ENCODE measurements at places on chromosomes 7 and 10.

DNA sequence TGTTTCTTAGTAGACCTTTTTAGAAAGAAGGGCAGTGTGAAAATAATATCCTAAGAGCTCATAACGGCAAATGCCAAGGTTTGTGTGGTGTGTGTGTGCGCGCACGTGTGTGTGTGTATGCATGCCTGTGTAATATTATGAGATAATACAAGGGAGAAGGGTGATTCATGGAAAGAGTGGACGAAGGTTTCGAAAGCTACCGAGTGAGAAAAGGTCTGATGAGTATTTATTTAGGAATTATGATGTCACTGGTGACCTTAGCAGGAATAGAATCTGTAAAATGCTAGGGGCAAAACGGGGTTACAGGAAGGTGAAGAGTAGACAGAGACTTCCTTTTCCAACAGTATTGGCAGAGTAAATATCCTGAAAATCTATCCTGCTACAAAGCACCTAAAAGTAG lies 107.3 kb downstream of the AHR start:
- no peak for DNase-seq

GRCh38 chr10:93873420-93874115 lies 20.2 kb upstream of the SLC35G1 start:
- DNase-seq = no peak

DNA sequence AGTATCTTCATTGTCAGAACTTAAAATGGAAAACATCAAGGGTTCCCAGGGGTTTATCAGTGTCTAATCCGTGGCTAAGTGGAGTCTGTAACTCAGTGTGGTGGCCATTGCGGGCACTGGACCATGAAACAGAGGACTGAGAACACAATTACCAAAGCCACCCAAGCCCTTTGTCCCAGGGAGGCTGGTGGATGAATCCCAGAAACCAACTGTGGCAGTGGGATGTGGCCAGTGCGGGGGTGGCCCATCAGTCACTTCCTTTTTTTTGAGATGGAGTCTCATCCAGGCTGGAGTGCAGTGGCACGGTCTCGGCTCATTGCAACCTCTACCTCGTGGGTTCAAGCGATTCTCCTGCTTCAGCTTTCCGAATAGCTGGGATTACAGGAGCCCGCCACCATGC lies 61.8 kb downstream of the TACC2 start:
- DNase-seq = no peak

- no peak for DNase-seq
Measured at GRCh38 chr7:44222074-44222473, 21.3 kb downstream of the YKT6 start.

DNA sequence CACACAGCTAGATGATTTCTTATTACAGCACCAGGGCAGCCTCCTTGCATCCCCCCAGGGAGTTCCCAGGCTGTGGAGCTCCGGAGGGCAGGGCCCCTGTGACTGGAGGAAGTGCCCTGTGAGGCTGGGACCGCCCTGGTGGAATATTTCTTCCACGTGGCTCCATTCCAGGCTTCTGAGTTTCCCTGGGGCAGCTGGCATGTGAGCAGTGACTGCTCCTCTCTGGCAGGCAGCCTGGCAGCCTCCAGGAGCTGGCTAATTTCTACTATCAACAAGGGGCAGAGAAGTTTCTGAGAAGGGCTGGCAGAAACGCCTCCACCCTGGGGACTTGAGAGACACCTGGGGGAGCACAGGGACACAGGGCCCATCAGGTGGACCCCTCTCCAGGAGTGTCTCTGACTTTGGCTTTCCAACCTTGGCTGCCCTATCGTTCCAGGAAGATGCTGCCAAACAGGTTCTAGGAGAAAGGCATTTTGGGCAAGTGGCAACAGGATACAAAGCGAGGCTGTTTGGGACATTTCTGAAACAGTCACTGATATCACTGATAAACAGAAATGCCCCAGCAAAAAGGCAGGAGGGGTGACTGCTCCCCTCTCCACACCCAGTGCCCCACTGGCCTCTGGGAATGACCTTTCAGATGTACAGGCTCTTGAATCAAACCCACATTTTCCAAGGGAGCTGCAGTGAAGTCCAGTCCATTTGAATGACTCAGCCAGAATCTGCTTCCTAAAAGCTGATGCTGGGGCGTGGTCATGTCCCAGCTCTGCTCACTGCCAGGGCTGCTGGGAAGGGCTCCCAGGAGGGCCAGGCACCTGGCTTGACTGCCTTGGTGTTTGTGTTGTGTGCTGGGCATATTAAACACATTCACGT lies 16.1 kb downstream of the MYOF start:
- DNase-seq = no peak

DNA sequence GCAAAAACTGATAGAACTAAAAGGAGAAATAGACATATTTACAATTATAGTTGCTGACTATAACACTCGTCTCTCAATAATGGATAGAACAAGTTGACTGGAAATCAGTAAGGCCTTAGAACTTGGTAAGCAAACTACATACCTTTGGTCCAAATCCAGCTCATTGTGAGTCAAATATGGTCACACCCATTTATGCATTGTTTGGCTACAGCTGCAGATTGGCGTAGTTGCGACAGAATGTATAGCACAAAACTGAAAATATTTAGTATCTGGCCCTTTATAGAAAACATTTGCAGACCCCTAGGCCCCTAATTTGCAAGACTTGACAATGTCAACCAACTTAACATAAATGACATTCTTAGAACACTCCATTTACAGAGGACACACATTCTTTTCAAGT lies 103.6 kb upstream of the EGR2 start:
- DNase-seq = no peak

Measured in right renal pelvis (tissue), 4 donors.